ENCODE measurements at places on chromosomes 3 and 15. TPM values are rescaled to one million over a fixed set of nuclear protein-coding genes. Genes with fewer than 3 reads are reported as not detected.

DNA sequence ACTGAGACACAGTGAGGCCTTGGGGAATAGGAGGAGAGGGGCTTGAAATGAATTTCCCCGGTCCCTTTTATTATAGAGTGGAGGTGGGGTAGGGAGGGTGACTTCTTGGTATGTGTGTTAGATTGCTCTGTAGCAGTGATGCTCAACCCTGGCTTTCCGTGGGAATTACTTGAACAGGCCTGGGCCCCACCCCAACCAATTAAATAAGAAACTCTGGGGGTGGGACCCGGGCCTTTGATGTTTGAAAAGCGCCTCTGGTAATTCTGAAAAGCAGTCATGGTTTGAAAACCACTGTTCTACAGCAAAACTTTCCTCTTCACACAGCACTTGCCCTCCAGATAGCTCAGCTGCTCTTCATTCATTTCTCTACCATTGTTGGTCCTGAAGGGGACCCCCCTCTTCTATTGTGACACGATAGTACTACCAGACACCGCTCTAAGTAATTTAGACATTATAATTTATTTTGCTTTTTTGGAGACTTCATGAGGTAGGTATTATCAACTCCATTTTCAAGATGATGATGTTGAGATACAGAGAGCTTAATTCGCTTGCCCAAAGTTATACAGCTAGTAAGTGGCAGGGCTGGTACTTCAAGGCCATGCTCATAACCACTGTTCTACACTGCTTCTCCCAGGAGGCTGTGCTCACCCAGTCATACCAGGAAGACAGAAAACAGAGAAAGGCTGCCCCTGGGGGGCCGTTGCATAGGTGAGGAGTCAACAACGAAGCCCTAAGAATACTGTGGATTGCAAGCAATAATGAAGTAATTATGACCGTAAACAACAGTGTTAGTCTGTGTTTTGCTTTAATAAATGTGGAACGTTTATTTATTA is 176.2 kb downstream of the PEX5L start:
- no peak for DNase-seq

GRCh38 chr15:98896002-98896721 is 111.4 kb downstream of the PGPEP1L start:
- DNase-seq, result no peak

GRCh38 chr3:119976214-119976613 is 118.0 kb downstream of the GSK3B start:
- DNase-seq, result no peak

DNA sequence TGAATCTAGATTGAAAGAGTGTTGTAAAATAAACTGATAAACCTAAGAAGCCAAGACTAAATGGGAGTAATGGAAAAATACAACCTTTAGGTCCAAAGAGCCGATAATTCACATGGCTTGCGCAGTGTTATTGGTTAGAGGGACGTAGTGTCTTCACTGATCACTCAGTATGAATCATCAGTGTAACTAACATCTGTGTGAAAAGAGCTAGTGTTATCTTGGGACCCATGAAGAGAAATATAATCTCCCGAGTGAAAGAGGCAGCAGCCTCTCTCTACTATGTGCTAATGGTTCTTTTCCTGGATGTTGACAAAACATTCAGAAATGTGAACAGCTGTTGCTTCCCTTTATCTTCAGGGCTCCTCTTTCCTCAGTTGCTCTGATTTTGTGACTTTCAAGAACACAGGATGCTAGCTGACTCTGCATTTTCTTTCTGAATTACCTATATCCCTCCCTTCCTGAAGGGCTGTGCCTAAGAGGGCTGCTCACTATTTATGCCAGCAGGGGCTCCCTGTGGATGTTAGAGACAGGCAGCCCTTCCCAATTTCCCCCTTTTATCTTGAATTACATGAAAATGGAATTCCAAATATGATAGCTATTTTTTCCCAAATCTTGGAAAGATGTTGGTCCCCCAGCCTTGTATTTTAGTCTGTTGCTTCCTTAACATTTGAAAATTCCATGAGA is 128.8 kb downstream of the GRM7 start:
- DNase-seq, result no peak

DNA sequence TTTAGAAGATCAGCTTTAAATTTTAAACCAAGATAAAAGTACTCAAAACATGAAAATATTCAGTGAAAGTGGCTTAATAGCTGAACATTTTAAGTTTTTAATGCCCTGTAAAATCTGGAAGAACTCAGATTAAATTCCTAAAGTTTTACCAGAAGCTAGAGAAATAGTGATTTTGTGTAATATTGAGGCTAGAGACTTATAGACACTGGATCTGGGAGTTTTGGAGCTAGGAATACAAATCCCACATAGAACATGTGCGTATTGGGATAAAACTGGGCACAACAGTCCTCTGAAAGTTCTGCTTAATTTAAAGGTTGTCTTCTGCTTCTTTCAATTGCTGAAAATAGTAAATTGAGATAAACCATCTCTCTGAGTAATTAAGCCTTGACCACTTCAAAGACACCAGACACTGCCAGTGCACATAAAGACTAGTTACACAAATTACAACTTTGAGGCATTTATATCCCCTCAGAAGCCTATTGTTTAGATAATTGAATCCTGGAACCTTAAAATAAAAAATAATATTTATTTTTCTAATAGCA is 1382.5 kb downstream of the OTOL1 start:
- DNase-seq, result no peak

GRCh38 chr3:45092132-45093031 is 53.8 kb downstream of the CDCP1 start:
- no peak for DNase-seq

- no peak for DNase-seq
Measured at GRCh38 chr3:107911337-107912000, 179.4 kb downstream of the CD47 start.

- no peak for DNase-seq
Measured at GRCh38 chr3:72092778-72093177, 307.8 kb upstream of the PROK2 start.

Gene PLSCR5
- total RNA-seq, result not detected

Gene SLC6A20
- total RNA-seq, result 2.9 TPM

Gene HYAL1
- total RNA-seq, result 17.7 TPM

All from vagina (tissue), 2 donors.